ENCODE measurements at places on chromosomes 3 and 15.
A peak's percentile ranks its signal among the peaks of the same experiment; 100 is the strongest.

DNA sequence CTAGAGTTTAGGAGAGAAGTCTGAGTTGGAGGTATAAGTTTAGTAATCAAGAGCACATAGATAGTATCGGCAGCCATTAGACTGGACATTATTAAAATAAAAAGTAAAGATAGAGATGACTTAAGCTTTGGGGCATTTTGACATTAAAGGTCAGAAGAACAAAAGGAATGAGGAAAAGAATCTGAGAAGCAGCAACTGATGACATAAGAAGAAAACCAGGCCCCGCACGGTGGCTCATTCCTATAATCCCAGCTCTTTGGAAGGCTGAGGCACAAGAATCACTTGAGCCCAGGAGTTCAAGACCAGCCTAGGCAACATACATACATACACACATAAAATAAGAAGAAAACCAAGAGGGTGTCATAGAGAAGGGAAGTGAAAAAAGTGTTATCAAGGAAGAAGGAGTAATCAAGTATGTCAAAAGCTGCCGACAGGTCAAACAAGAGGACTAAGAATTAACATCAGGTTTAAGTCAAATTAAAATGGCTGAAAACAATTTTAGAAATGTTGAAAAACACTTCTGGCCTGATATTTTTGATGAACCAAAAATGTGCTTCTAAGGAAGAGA, 38.9 kb downstream of the ACAP2 start:
- no peak for DNase-seq

- peak; percentile 18 for DNase-seq
These were observed 8.8 kb downstream of the NECTIN3 start for GRCh38 chr3:111080413-111080812.

- DNase-seq, result no peak
These were observed 53.1 kb upstream of the CFAP161 start for GRCh38 chr15:81080996-81081395.

- DNase-seq, result no peak
These were observed 6.3 kb upstream of the NCBP2 start for GRCh38 chr3:196948442-196949284.

DNA sequence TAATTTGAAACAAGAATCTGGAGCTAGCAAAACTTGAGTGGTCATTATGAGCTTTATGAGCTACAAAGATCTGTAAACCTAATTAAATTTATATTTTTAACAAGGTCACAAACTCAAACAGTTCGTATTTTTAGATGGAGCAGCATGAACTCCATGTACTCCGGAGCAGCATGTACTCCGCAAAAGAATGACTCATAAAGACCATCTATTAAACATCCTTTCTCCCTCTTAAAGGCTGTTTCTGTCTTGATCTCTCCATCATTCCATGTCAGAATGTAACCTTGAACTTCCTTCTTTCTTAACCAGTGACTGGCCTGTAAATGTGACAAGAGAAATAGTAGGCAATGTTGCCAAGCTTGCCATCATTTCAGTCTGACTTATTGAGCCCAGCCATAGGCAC, 696.9 kb downstream of the ZNF385D start:
- DNase-seq, result no peak

DNA sequence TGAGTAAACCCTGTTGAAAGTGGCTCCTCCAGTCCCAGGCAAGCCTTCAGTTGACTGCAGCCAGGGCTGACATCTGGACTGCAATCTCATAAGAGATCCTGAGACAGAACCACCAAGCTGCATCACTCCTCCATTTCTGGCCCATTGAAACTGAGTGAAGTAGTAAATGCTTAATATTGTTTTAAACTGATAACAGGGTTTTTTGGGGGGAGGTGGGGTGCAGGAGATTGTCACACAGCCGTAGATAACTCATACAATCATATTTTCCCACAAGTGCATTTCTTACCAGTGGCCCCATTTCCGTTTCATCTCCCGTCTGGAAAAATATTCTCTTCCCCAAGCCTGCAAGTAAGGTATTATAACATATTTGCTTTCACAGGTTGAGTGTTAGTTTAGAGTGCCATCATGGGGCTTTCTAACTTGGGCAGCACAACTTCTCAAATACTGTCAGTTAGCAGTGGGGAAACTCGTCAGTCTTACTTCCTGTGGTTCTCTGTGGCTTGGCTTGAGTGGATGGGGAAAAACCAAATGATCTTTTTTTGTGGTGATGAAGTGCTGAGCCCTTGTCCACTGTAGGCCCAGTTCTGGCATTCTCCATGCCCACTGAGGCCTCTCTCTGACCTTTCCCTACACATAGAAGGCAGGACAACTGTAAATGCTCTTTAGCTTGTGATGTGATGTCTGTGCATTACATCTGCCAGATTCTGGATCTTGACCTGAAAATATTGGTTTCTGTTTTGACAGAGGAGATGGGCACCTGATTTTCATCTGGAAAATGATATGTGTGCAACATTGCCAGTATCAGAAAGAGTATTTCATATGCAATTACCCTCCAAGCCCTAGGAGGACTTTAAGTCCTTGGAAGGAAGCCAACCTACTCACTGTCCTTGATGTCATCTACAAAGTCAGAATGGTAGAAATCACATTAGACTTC, 90.1 kb upstream of the BHLHE40 start:
- no peak for DNase-seq

- DNase-seq, result no peak
These were observed 81.4 kb upstream of the HES1 start for GRCh38 chr3:194054540-194054939.

GRCh38 chr3:127157171-127157828, 35.6 kb upstream of the PRR23E start:
- no peak for DNase-seq

DNA sequence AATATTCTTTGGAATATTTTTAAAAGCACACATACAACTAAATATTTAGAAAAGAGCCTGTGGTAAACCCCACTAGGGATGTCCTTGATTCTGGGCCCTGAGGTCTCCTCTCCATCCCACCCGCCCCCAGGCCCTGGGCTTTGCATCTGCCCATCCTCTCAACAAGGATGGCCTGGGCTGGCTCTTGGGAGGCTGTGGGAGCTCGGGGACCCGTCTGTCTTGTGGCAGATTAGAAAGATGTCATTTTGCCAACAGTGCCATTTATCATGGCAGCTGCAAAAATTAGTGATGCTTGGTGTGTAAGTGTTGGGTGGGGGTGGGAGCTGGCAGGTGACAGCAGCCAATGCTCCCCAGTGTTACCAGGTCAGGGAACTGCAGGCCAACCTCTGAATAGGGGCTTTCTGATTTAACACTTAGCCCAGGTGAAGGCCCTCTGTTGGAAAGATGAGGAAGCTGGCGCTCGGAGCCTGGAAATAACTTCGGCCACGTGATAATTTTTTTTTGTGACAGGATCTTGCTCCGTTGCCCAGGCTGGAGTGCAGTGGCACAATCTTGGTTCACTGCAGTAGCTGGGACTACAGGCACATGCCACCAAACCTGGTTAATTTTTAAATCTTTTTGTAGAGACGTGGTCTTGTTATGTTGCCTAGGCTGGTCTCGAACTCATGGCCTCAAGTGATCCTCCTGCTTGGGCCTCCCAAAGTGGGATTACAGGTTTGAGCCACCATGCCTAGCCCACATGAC, 16.9 kb upstream of the CSPG4 start:
- no peak for DNase-seq

DNA sequence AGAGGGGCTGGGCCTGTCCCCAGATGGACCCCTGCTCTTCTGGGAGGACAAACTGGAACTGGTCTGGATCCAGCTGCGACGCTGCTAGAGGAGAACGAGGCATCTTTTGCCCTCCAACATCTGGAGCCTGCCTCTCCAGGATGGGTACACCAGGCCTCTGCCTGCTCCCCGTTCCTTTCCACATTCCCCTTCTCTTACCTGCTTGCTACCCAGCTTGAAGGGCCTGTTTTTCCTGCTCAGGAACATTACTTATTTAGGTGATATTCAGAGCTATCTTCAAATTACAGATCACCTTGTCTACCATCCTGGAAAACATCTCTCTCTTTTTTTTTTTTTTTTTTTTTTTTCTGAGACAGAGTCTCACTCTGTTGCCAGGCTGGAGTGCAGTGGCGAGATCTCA, 64.0 kb downstream of the CHRD start:
- no peak for DNase-seq

DNA sequence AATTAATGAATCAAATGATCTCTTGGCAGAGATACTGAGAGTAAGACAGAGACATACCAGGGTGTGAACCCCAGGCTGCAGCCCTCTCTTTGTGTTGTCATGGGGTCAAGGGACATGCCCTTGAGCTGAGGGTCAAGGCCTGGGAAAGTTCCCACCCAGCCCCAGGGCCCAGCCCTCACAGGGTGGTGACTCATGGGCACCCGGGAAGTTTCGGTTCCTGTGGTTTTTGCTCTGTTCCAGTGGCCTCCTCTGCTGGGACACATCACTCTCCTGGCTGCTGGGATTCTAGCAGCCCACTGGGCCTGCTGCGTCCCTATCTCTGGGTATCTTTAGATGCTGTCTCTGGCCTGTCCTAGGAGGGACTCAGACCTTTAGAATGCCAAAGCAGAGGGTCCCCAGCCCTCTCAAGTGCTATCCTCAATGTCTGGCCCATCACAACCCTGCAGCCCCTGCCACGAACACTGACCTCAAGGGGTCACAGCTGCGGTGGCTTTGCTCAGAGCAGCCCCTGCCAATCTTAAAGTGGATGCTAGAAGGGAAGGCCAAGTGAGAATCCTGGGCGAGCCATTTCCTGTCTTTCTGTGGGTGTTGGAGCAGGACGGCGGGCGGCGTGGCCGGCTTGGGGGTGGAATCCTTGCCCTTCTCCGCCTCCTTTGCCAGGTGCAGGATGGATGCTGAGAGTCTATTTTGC, 148.4 kb upstream of the TLE3 start:
- peak; percentile 91 for DNase-seq

DNA sequence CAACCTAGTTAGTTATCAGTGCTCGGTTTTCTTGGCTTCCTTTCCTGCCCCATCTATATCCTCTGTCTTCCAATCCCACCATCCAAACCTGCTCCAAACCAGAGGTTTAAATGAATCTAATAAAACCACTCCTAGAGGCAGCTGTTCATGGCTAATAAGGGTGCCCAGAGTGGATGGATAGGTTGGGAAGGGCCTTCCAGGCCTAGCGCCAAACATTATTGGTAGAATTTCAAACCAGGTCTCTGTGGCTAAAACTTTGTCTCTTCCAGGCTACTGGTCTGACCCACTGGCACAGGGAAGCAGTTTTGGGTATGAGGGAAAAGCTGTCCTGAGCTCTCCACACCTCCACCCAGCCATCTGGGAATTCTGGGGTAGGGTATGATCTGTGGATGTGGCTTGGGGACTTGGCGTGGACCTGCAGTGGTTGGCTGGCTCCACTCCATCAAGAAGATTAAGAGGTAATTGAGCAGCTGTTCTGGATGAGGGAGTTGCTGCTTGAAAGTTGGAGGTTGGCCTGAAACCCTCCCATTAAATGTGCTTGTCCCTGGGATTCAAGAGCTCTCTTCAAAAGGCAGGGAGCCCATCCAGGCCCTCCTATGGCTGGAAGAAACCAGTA, 29.3 kb upstream of the INSYN1 start:
- DNase-seq, result no peak

DNA sequence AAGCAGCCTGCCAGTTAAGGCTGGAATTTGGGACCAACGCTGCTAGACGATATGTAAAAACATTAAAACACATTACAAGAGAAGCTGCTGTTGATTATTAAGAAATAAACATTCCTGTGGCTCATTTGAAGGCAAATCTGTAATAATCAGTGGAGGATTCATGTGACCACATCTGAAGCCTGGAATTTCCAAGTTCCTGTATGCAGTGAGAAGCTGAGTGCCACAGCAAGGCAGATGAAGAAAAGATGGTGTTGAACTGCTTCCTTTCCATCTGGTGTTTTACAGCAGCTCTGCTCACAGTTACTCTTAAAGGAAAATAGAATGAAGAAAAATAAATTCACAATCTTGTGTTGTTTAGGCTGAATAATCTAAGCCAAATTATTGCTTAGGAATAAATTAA, 139.3 kb upstream of the ROBO2 start:
- no peak for DNase-seq

GRCh38 chr3:154102225-154102624, 19.0 kb upstream of the ARHGEF26 start:
- no peak for DNase-seq

- no peak for DNase-seq
These were observed 430 bp upstream of the PSTPIP1 start for GRCh38 chr15:76994496-76994895.

DNA sequence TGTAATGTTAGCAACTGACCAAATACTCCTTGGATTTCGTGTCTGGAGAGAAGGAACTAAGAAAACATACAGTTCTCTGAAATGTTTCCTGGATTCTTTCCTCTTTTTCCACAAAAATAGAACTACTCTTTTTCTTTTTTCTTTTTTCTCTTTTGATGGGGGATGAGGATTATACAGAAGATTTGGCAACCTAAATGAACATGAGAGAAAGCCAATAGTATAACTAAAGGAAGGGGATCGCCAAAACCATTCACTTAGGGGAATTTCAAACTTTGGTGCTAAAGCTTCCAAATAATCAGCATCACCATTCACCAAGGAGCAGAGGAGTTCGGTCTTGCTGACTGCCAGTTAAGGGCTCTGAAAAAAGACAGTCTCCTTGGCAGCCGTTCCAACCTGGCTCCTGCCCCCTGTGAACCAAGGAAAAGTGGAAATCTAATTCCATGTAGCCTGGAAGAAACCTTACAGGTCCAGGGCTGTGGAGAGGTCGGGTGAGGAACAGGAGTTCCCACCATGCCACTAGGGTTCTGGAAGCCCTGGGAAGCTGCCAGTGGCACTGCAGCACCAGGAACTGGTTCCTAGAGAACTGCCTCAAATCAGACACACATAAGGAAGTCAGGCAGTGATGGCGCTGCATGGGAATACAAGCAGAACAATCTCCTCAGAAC, 176.9 kb downstream of the TNIK start:
- no peak for DNase-seq

GRCh38 chr3:13524979-13525669, 23.8 kb upstream of the FBLN2 start:
- no peak for DNase-seq

- no peak for DNase-seq
These were observed 969.6 kb upstream of the ALCAM start for GRCh38 chr3:104396974-104397669.

DNA sequence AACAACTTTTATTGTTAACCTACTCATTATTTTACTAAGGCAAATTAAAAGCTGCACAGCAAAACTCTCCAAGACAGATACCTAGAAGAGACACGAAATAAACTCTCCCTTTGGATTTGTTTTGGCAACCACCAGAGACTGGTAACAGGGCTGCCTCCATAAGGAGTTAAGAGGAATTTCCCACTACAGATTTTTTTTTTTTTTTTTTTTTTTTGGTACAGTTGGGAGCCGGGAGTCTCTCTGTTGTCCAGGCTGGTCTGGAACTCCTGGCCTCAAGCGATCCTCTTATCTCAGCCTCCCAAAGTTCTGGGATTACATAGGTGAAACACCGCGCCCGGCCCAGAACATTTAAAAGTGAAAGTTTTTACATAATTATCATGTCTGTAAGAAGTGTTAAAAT, 73.6 kb upstream of the VGLL4 start:
- DNase-seq, result no peak

DNA sequence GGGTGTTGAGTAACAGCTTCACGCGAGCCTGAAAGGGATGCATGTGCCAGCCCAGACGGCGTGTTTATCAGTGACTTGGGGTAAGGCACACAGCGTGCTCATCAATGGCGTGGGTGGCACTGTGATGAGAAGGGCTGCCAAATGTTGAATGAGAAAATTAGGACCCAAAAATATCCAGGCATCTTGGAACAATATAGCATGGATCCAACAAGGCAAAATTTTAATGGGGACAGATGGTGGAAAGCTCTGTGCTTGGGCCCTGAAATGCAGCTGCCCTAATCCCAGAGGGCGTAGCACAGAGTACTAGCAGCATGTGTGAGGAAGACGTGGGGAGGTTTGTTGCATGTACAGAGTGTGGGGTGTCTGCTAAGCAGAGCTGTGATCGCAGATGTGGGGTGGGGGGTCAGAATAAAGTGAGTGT, 48.9 kb downstream of the SSUH2 start:
- no peak for DNase-seq

GRCh38 chr15:34119291-34119690, 17.4 kb downstream of the PGBD4 start:
- DNase-seq, result no peak
